ENCODE measurements at places on chromosomes 16 and 17. TPM values are rescaled to one million over a fixed set of nuclear protein-coding genes. Genes with fewer than 3 reads are reported as not detected.

DNA sequence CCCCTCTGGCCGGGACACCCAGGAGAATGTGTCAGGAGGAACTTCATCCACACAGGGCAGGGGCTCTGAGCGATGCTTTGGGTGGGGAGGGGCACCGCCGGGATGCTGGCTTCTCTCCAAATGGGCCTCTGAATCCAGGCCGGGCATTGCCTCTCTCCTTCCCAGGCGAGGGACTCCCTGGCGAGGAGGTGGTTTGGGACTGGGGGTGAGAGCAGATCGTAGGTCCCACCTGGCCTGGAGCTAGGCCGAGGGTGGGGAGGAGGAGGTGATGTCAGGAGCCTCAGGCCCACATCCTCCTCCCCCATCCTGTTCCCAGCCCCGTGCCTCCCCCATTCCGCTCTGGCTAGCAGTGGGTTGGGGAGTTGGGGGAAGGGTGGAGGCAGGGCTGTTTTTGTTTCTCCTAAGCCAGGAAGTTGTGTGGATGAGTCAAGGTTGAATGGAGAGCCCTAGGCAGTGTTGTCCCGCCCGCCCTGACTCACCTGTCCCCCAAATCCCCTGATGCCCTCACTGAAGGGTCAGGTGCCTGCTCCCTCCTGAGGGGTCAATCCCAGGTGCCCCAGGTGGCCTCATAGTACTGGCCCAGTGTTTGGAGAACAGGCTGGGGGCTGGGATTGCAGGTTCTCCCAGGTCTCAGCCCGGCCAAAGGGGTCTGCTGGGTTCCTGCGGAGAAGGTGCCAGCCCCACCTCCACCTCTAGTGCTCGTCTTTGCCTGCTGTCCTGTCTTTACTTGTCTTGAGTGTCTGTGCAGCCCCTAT lies 2.8 kb downstream of the GRB7 start:
- no peak for DNase-seq

DNA sequence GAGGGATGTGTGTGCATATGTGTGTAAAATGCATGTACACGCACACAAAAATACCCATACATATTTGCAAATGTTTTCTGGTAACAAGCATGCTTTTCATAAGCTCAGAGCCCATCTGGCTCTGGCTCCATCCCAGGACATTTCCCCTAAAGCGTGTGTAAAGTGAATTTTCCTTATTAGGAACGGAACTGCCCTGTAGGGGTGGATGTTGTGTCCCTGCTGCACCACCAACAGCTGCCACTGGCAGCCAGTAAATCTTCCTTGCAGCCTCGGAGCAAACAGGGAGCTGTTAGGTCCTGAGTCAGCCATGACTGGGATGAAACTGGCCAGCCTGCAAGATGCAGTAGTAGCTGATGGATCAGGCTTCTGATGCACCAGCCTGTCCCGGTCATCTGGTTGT lies 393.5 kb downstream of the UTP18 start:
- DNase-seq: no peak

DNA sequence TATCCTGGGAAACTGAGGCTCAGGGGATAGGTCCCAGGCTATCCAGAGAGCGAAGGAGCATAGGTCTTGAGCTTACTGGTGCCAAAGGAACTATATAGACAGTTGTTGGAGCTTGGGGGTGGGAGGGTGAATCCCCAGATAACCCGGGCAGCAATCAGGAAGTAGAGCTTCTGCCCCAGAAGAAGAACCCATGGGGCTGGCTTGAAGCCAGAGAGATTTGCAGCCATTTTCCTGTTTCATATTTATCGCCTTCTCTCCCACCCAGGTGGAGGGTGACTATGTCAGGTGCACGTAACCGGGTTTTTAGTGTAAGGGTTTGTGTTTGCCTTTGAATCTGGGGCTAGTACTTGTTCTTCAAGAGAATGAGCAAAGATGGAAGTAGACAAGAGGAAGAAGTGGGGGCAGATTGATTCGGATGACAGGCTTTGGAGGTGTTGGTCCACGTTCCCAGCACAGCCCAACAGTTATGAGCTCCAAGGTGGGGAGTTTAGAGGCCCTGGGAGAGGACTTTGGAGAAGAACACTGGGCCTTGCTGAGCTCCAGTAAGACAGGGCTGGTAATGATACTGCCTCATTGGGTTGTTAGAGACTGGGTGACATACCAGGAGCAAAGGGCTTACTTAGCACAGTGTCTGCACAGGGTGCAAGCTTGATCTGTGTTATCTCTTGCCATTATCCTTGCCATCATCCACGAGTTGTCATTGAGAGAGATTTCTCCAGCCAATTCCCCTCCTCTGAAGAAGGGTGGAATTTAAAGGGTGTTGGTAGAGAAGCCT lies 145.6 kb downstream of the CCDC182 start:
- DNase-seq: no peak

GRCh38 chr17:82447876-82448275 lies 2.7 kb downstream of the CYBC1 start:
- no peak for DNase-seq

DNA sequence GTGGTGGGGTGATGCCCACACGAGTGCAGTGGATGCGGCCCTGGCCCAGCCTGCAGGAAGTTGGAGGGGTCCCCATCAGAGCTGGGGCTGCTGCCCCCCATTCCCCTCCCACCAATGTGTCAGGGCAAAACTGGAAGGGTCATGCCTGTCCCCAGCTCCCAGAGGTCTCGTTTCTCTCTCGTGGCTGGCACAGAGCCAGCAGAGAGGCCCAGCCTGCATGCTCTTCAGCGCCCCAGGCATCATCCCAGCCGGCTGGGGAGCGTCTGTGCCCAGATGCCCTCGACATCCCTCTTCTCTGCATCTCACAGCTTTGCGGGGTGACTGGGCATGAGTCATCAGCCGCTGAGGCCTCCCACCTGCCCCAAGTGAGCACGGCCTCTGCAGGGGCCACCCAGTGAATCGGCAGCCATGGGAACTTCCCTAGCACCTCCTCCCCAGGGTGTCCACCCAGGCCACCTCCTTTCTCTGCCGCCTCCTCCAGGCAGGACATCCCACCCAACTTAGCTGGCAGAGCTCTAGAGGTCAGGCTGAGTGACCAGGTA lies 9.8 kb upstream of the CSNK1D start:
- no peak for DNase-seq

GRCh38 chr17:80871341-80871740 lies 120.3 kb upstream of the CHMP6 start:
- DNase-seq: no peak

- no peak for DNase-seq
These were observed 7.1 kb upstream of the RHBDL3 start for GRCh38 chr17:32258383-32259140.

- DNase-seq: no peak
These were observed 28.9 kb downstream of the SLC7A5 start for GRCh38 chr16:87840271-87840978.

GRCh38 chr17:70414300-70414699 lies 245.0 kb downstream of the KCNJ2 start:
- DNase-seq: no peak

Gene WNT9B
- 0.89 TPM for total RNA-seq

Gene KRTAP4-1
- total RNA-seq: not detected

GRCh38 chr17:76130473-76130872 lies 10.6 kb downstream of the FOXJ1 start:
- DNase-seq: no peak

GRCh38 chr17:32794533-32795246 lies 82.2 kb downstream of the MYO1D start:
- no peak for DNase-seq

Gene MYH8
- 0.05 TPM for total RNA-seq
